Aorta (tissue), 5 donors: ENCODE measurements at places on chromosomes 11 and 22.

GRCh38 chr11:26150031-26150430 is 181.9 kb upstream of the ANO3 start:
- H3K27ac ChIP-seq, result no peak overlapping the region
- no peaks in the 10 kb centered on the region for H3K4me1 ChIP-seq
- H3K36me3 ChIP-seq, result no peaks in the 10 kb centered on the region

- H3K36me3 ChIP-seq, result no peaks in the 10 kb centered on the region
- H3K4me1 ChIP-seq, result no peaks in the 10 kb centered on the region
- no peaks in the 10 kb centered on the region for H3K27me3 ChIP-seq
Measured at GRCh38 chr22:46045459-46046298, 68.7 kb upstream of the WNT7B start.

GRCh38 chr11:18790883-18791206 is 753 bp downstream of the PTPN5 start:
- H3K4me3 ChIP-seq, result no peak overlapping the region
- no peak overlapping the region for H3K27ac ChIP-seq

DNA sequence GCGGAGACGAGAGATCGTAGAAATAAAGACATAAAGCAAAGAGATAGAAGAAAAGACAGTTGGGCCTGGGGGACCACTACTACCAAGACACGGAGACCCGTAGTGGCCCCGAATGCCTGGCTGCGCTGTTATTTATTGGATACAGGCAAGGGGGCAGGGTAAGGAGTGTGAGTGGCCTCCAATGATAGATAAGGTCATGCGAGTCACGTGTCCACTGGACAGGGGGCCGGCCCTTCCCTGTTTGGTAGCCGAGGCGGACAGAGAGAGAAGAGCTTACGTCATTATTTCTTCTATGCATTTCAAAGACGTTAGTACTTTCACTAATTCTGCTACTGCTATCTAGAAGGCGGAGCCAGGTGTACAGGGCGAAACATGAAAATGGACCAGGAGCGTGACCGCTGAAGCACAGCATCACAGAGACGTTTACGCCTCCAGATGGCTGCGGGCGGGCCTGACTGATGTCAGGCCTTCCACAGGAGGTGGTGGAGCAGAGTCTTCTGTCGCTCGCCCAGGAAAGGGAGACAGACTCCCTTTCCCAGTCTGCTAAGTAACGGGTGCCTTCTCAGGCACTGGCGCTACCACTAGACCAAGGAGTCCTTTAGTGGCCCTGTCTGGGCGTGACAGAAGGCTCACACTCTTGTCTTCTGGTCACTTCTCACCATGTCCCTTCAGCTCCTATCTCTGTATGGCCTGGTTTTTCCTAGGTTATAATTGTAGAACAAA is 24.8 kb downstream of the PPP6R2 start:
- no peak overlapping the region for H3K27ac ChIP-seq
- peaks cover 2% of the 10 kb centered on the region for H3K4me1 ChIP-seq
- peaks cover 1% of the 10 kb centered on the region for H3K36me3 ChIP-seq
- no peak overlapping the region for H3K4me3 ChIP-seq

GRCh38 chr11:132351050-132351449 is 980.6 kb downstream of the NTM start:
- no peak for DNase-seq
- H3K4me3 ChIP-seq, result no peak overlapping the region
- no peaks in the 10 kb centered on the region for H3K36me3 ChIP-seq
- H3K4me1 ChIP-seq, result no peaks in the 10 kb centered on the region
- no peaks in the 10 kb centered on the region for H3K27me3 ChIP-seq

DNA sequence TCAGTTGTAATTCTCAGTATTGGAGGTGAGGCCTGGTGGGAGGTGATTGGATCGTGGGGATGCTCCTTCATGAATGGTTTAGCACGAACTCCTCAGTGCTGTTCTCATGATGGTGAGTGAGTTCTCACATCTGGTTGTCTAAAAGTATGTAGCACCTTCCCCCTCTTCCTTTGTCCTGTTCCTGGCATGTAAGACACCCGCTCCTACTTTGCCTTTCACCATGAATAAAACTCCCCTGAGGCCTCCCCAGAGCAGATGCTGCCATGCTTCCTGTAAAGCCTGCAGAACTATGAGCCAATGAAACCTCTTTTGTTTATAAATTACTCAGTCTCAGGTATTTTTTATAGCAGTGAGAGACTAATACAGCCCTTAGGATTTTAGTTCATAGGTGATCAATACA is 191.5 kb downstream of the MAML2 start:
- no peak overlapping the region for H3K27ac ChIP-seq
- no peaks in the 10 kb centered on the region for H3K27me3 ChIP-seq
- no peak for DNase-seq
- H3K36me3 ChIP-seq, result no peaks in the 10 kb centered on the region
- H3K4me1 ChIP-seq, result no peaks in the 10 kb centered on the region

DNA sequence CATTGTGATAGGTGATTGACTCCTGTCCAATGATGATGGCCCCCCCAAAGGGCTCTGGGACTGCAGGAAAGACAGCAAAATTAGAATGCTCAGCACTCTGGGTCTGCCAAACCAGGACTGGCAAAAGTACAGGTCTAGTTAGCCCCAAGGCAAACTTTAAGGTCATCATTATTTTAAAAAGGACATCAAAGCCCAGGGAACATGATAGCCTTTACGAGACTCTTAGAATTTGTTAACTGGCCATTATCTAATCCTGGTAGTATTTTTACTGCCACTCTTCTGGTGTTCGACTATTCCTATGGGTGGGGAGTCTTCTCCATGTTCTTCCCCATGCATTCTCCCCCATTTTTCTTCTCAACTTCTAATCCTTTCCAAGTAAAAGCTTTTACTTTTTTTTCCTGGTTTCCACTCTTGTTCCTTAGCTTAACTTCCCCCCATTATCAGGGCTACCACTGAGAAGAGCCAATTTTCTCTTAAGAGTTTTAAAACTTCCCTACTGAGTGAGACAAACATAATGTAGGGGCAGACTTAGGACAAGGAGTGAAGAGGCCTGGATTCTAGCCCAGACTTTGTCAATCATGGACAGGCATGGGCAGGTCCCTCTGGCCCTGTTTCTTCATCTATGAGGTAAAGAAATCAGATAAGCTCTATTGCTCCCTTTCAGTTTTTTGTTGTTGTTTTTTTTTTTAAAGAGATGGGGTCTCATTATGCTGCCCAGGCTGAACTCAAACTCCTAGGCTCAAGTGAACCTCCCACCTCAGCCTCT is 7.1 kb downstream of the DDB1 start:
- peaks cover 13% of the 10 kb centered on the region for H3K36me3 ChIP-seq
- H3K27me3 ChIP-seq, result peaks cover 2% of the 10 kb centered on the region
- no peak overlapping the region for H3K4me3 ChIP-seq
- H3K4me1 ChIP-seq, result no peaks in the 10 kb centered on the region

GRCh38 chr11:57480409-57481137 is 20.2 kb downstream of the RTN4RL2 start:
- H3K27ac ChIP-seq, result no peak overlapping the region
- H3K4me3 ChIP-seq, result no peak overlapping the region
- no peaks in the 10 kb centered on the region for H3K36me3 ChIP-seq
- peak; percentile 78 for DNase-seq
- H3K27me3 ChIP-seq, result no peaks in the 10 kb centered on the region
- no peaks in the 10 kb centered on the region for H3K4me1 ChIP-seq

- no peaks in the 10 kb centered on the region for H3K4me1 ChIP-seq
- H3K27me3 ChIP-seq, result no peaks in the 10 kb centered on the region
- no peaks in the 10 kb centered on the region for H3K36me3 ChIP-seq
- no peak overlapping the region for H3K4me3 ChIP-seq
- no peak overlapping the region for H3K27ac ChIP-seq
Measured at GRCh38 chr22:19869497-19870152, 15.0 kb upstream of the GNB1L start.

DNA sequence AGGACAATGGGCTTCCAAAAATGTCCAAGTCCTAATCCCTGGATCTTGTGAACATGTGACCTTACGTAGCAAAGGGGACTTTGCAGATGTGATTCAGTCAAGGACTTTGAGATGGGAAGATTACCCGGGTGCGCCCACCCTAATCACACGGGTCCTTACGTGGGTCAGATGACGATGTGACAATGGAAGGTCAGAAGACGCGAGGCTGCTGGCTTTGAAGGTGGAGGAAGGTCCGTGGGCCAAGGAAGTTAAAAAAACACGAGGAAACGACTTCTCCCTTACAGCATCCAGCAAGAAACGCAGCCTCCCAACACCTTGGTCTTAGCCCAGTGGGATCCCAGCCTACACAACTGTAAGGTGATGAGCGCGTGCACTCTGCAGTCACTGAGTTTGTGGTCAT is 860.1 kb downstream of the TBC1D22A start:
- H3K4me3 ChIP-seq, result no peak overlapping the region
- no peaks in the 10 kb centered on the region for H3K4me1 ChIP-seq
- no peaks in the 10 kb centered on the region for H3K27me3 ChIP-seq
- no peak overlapping the region for H3K27ac ChIP-seq
- no peaks in the 10 kb centered on the region for H3K36me3 ChIP-seq
- no peak for DNase-seq

GRCh38 chr11:2940147-2940920 is 11.1 kb upstream of the PHLDA2 start:
- H3K36me3 ChIP-seq, result no peaks in the 10 kb centered on the region
- no peak overlapping the region for H3K4me3 ChIP-seq
- no peak overlapping the region for H3K27ac ChIP-seq
- no peaks in the 10 kb centered on the region for H3K27me3 ChIP-seq

DNA sequence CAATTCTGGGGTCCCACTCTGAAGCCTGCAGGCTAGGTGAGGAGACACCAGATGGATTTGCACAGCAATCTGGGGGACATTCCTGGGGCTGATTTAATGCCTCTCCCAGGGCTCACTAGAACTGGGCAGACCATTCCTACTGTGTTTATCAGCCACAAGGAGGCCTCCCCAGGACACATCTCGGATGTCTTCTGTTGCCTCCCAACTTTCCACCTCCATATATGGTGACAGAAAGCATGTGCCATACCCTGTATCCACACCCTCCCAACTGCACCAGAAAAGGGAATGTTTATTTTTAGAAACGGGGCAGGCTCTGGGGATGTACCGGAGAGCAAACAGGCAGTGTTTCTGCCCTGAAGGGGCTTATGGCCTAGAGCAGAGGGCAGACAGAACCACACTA is 181.8 kb downstream of the CSNK2A3 start:
- H3K27me3 ChIP-seq, result no peaks in the 10 kb centered on the region
- no peak overlapping the region for H3K4me3 ChIP-seq
- no peak for DNase-seq
- no peaks in the 10 kb centered on the region for H3K36me3 ChIP-seq
- no peak overlapping the region for H3K27ac ChIP-seq

DNA sequence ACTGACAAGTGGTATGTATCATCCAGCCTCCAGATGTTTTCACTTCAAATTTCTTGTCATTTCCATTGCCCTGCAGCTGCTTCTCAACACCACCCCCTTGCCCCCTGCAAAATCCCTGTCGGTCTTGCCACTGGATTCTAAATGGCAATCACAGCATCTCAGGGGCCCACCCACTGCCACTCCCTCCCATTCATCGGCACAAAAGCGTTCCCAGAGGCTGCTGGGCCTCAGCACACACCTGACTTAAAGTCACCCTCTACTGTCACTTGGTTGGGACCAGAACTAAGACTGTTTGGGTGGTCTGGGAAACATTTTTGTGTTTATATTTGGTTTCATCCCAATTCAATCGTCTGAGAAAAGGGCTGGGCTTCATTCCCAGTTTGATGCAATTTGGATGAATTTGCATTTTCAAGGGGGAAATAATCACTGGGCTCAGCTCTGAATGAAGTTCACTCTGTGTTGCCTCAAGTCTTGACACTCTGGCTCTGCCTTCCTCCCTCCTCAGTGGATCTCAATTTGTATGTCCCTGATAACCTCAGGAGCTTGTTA is 27.1 kb downstream of the SYT13 start:
- no peaks in the 10 kb centered on the region for H3K4me1 ChIP-seq
- H3K27ac ChIP-seq, result no peak overlapping the region
- H3K36me3 ChIP-seq, result no peaks in the 10 kb centered on the region

GRCh38 chr22:38531251-38531938 is 25.3 kb upstream of the DDX17 start:
- no peak overlapping the region for H3K27ac ChIP-seq
- H3K27me3 ChIP-seq, result no peaks in the 10 kb centered on the region
- DNase-seq, result no peak
- no peaks in the 10 kb centered on the region for H3K36me3 ChIP-seq
- no peak overlapping the region for H3K4me3 ChIP-seq

DNA sequence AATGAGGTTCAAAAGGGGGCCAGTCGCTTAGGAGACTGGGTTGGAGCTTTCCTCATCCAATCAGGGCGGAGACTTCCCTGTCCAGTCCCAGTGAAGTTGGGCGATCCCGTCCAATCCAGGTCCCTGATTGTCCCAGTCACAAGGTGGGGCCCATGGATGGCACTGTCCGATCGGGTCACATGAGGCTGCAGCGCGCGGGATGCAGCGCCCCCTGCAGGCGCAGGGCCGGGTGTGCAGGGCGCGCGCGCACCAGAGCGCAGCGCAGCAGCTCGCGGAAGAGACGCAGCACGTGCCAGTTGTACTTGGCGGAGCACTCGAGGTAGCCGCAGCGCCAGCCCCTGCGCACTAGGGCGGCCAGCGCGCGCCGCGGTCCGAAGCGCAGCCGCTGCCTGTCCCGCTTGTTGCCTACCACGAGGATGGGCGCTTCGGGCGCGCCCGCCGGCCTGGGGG is 2.3 kb downstream of the RASL10A start:
- peak; percentile 40 for DNase-seq
- H3K4me1 ChIP-seq, result no peaks in the 10 kb centered on the region
- no peaks in the 10 kb centered on the region for H3K36me3 ChIP-seq
- no peak overlapping the region for H3K4me3 ChIP-seq
- no peaks in the 10 kb centered on the region for H3K27me3 ChIP-seq
- H3K27ac ChIP-seq, result no peak overlapping the region

DNA sequence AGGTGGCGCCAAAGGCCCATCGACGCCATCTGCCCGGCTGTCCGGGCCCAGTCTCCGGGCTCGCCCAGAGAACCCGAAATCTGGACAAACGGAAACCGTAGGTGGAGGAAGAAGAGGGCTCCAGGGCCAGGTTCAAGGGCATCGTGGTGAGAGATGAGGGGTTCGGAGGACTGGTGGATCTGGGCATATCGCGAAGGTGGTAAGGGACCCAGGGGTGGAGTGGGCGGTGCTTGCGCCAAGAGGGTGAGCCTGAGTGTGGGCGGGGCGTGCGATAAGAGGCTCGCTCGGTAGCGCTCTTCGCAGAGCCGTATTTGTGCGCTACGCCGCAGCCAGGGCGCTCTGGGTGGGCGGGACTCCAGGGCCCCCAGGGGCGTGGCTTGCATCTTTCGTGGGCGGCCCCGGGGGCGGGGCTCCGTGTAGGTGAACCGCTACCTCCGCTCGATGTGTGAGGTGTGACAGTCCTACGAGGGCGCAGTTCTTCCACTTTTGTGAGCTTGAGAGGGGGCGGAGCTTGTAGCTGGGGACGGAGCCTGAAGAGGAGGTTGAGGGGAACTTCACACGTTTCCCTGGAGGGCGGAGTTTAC is 4.8 kb downstream of the CD248 start:
- no peaks in the 10 kb centered on the region for H3K4me1 ChIP-seq
- no peaks in the 10 kb centered on the region for H3K36me3 ChIP-seq
- DNase-seq, result peak; percentile 95

- no peak overlapping the region for H3K27ac ChIP-seq
- no peaks in the 10 kb centered on the region for H3K4me1 ChIP-seq
- no peak for DNase-seq
- H3K27me3 ChIP-seq, result no peaks in the 10 kb centered on the region
Measured at GRCh38 chr11:76734456-76735420, 48.4 kb upstream of the TSKU start.
